ENCODE measurements at places on chromosomes 13 and 19. TPM values are rescaled to one million over a fixed set of nuclear protein-coding genes. Genes with fewer than 3 reads are reported as not detected.
A peak's percentile ranks its signal among the peaks of the same experiment; 100 is the strongest.

- no peak for DNase-seq
These were observed 458.7 kb downstream of the MYO16 start for GRCh38 chr13:109087916-109088623.

DNA sequence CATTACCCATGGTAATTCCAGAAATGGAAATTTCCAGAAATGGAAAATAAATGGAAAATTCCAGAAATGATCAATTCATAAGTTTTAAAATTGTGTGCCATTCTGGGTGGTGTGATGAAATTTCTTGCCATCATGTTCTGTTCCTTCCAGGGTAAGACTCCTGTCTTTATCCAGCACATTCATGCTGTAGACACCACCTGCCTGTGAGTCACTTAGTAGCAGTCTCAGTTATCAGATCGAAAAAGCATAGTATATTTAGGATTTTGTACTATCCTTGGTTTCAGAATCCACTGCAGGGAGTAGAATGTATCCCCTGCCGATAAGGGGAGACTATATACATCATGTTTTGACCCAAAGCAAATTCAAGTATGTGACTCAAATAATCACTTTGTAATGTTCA is 26.7 kb upstream of the CSNK1A1L start:
- DNase-seq: no peak

GRCh38 chr19:7216373-7216902 is 77.8 kb downstream of the INSR start:
- DNase-seq: no peak

- DNase-seq: no peak
These were observed 10.1 kb downstream of the ZNF714 start for GRCh38 chr19:21092109-21092508.

GRCh38 chr13:50989476-50989875 is 79.9 kb downstream of the RNASEH2B start:
- DNase-seq: no peak

GRCh38 chr19:48258350-48258749 is 2.6 kb upstream of the CARD8 start:
- DNase-seq: no peak

DNA sequence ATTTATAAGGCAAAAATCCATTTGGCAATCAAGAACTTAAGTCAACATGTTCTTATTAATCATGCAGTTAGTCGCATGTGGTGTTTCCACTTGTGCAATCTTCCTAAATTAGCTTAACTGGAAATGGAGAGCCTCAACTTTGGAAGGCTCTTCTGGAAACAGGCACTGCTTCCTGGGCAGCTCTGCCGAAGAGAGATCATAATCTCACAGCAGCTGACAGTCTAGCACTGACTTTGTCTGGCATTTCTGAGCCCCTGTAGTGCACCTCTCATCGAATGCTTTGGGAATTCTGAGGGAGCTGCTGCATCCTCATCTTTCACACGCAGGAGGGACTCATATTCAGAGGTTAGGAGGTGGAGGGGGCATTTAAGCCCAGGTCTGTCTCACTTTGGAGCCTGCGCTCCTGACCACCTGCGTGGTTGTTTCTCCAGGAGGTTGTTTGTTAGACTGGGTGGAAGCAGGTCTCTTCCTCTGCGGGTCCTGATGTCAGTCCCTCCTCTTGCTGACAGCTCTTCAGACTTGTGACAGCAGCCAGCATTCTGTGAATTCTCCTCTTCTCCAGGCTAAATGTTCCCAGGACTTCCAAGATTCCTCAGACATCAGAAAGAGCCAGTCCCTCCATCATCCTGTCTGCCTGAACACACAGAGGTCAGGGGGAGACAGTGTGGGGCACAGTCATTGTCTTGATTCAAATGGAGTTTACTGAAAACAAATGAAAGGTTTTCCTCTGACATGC is 100.4 kb upstream of the GJB6 start:
- DNase-seq: no peak

- no peak for DNase-seq
These were observed 2.8 kb upstream of the FOSB start for GRCh38 chr19:45464852-45465441.

- DNase-seq: no peak
These were observed 20.5 kb upstream of the IGFL1 start for GRCh38 chr19:46209051-46209450.

DNA sequence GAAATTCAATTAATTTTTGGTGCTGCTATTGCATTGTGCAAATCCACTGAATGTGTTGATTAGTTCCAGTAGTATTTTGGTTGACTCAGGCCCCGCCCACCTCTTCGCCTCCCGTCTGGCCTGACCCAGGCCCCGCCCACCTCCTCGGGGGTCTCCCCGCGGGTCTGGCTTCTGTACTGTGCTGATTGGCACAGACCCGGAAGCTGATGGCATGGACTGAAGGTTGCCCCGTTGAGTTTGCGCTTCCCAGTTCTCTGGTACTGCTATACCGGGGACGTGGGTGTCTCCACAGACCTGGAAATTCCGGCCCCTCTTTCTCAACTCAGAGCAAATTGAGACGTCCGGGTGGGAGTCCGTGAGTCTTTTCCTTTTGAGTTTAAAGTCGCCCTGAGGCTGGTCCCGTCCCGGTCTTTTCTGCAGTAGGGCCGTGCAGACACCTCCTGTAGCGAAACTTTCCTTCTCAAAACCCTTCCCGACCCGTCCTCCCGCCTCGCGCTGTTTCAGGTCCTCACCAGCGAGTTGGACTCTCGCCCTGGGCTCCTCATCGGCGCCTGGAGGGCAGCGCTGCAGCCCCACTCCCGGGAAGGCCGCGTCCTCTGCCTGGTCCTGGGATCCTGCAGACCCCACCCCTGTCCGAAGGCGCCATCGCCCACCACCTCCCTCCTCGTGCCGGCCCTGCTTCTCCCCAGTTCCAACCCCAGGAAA is 14.8 kb downstream of the ZNF701 start:
- DNase-seq: no peak

- no peak for DNase-seq
These were observed 166.8 kb upstream of the FREM2 start for GRCh38 chr13:38520041-38520440.

DNA sequence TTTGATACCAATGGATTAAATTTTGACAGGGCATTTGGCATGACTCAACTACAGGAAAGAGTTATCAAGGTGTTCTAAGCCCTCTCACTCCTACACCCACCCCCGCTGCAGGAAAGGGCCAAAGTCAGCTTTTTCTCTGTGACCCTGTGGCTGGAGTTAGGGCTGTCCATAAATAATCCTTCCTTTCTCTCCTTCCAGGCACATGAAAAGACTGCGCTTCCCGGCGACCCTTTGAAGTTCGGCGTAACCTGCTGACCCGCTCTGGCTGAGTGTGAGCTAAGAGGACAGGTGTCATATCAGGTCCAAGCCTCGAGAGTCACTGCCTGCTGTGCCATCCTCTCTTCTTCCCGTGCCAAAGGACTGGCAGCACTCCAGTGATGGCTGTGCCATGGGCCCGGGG is 25.6 kb downstream of the ZNF114 start:
- no peak for DNase-seq

GRCh38 chr19:38726761-38727301 is 17.4 kb downstream of the CAPN12 start:
- DNase-seq: no peak

GRCh38 chr19:40341601-40342482 is 6.4 kb downstream of the C19orf47 start:
- DNase-seq: peak; percentile 92

GRCh38 chr13:112943309-112944125 is 25.5 kb upstream of the MCF2L start:
- DNase-seq: no peak

DNA sequence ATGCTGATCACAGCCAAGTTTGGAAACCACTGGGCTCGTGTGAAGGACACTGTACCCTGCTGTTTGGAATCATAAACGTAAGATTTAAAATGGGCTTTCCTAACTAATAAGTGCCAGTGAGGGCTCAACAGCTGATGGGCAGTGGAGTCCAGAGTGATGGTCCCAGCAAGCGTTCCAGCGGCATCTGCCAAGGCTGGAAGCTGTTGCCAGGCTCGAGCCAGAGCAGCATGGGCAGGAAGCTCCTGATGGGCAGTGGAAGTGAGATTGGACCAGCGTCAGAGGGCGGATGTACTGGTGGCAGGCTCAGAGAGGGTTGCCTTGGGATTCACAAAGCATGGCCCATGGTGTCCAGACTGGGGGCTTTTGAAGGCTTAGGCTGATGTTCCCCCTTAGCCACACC is 30.2 kb downstream of the COL4A2 start:
- no peak for DNase-seq

- DNase-seq: no peak
These were observed 228.3 kb downstream of the TUBA3C start for GRCh38 chr13:18953139-18953930.

DNA sequence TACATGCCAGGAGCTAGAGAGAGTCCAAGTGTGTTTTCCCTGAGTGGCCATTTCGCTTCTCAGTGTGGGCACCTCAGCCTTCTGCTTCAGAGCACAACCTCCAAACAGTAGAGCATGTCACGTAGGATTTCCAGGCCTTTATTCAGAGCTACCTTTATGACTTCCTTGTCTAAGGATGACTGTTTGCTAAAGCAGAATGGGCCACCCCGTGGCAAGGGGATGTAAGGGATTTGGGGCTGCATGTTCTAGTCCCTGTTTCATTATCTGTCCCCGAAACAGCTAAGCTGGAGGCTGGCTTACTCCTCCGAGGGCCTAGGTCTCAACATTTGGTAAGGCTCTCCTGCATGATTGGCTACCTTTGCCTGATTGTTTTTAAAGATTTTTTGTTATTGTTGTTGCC is 6.0 kb downstream of the RNASEH2B start:
- no peak for DNase-seq

Gene KRTDAP
- total RNA-seq: not detected

Gene HOMER3
- total RNA-seq: 56.6 TPM

Gene CEACAM7
- total RNA-seq: not detected

Gene C2CD4C
- total RNA-seq: 0.80 TPM

Gene KLK8
- total RNA-seq: 46.2 TPM

Gene CBLC
- 18.1 TPM for total RNA-seq

Gene VRK3
- total RNA-seq: 24.2 TPM

Gene SERPINE3
- total RNA-seq: not detected

Gene TNFRSF19
- 5.3 TPM for total RNA-seq

All from breast epithelium (tissue), 4 donors.